ENCODE measurements at places on chromosomes 5 and 9. TPM values are rescaled to one million over a fixed set of nuclear protein-coding genes. Genes with fewer than 3 reads are reported as not detected.
A peak's percentile ranks its signal among the peaks of the same experiment; 100 is the strongest.

Gene PAEP
- total RNA-seq, result not detected

Gene CORO2A
- 13.1 TPM for total RNA-seq

DNA sequence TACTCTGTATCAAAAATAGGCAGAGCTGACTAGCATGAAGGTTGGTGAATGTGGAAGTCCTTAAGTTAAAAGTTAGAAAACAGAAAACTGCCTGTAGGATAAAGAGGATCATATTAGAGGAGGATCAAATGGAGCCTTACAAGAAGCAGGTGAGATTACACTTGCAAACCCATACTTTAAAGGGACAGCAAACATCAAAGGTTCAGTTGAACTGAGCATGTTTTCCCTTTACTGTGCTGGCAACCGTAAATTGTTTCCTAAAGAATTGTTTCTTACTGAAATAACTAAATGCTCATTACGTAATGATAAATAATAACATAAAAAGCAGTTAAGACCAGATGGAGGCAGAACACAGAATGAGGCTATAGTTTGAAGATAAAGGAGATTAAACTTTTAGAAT is 465.3 kb upstream of the FTMT start:
- no peak for DNase-seq

DNA sequence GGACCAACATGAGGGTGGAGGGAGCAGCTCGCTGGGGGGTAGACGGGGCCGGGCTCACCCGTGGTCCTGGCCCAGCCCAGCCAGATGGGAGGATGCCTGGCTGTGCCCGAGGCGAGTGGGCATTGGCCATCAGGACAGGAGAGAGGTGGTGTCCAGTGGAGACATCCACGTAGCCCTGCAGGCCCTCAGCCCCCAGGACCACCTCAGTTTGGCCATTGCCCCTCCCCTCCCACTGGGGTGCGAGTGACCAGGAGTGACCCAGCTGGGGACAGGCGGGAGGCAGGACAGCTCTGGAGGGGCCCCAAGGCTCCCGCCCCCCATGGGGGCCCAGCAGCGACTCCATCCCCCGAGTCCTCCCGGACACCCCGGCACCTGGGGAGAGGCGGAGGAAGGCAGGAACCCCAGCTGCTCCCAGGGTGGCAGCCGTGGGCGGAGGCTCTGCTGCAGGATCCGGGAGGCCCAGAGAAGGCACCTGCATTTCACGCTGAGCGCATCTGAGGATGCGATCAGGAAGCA is 8.3 kb downstream of the NOXA1 start:
- DNase-seq, result no peak

GRCh38 chr5:111993242-111993641 is 236.2 kb upstream of the NREP start:
- no peak for DNase-seq

GRCh38 chr5:134420343-134420742 is 8.7 kb upstream of the CDKN2AIPNL start:
- no peak for DNase-seq

Gene SECISBP2
- 41.6 TPM for total RNA-seq

Gene PPP2R2B
- 0.70 TPM for total RNA-seq

Gene UBQLN1
- 79.0 TPM for total RNA-seq

Gene WDR31
- 1.4 TPM for total RNA-seq

Gene PCDHGA3
- not detected for total RNA-seq

Gene LCN9
- not detected for total RNA-seq

- DNase-seq, result peak; percentile 85
Measured at GRCh38 chr5:151094030-151094851, 13.4 kb upstream of the TNIP1 start.

DNA sequence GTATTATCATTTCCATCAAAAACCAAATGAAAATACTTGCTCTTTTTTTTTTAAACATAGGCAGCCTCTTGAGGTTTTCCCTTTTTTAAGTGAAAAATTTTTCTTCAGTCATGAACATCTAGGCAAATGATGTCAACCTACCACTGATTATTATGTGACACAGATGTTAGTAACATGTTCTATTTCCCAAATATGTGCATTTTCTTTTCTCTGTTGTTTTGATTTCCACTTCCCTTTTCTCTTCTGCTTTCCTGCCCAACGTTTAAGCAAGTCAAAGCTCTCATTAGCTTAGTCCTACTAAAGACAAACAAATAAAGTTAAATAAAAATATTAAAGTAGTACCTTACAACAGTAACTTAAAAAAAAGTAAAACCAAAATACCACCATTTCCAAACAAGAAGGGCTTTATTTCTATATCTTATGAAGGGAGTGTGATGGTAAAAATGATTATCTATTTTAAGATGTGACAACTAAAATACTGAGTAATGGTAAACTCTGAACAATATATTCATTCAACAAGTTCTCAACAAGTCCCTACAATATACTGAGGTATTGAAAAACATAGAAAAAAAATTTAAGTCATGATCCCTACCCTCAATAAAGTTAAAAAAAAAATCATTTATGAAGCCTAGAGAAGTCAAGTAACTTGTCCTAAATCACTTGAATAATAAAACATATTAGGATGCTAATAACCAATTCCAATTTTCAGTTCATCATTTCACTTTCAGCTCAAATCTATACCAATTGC is 9.4 kb downstream of the SLC38A9 start:
- no peak for DNase-seq

GRCh38 chr9:15048772-15049171 is 138.5 kb upstream of the FREM1 start:
- no peak for DNase-seq

DNA sequence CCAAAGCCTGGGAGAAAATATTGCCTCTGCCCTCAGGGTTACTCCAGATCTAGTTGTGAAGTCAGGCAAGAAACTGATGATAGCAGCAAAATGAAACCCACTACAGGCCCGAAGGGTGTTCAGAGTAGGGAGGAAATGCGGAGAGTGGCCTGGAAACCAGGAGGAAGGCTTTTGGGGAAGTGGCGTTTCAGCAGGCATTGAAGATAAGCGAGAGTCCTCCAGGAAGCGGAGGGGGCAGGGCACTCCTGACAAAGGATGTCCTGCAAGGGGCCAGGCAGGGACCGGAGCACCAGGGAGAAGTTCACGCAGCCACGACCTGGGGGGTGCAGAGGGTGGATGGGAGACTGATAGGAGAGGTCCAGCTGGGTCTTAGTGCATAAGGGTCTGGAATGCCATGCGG is 7.8 kb upstream of the FOXI1 start:
- no peak for DNase-seq

Gene HTR1A
- not detected for total RNA-seq

GRCh38 chr9:20314981-20315380 is 307.3 kb downstream of the MLLT3 start:
- DNase-seq, result no peak

Gene ACTBL2
- not detected for total RNA-seq

Gene PCDHA1
- not detected for total RNA-seq

DNA sequence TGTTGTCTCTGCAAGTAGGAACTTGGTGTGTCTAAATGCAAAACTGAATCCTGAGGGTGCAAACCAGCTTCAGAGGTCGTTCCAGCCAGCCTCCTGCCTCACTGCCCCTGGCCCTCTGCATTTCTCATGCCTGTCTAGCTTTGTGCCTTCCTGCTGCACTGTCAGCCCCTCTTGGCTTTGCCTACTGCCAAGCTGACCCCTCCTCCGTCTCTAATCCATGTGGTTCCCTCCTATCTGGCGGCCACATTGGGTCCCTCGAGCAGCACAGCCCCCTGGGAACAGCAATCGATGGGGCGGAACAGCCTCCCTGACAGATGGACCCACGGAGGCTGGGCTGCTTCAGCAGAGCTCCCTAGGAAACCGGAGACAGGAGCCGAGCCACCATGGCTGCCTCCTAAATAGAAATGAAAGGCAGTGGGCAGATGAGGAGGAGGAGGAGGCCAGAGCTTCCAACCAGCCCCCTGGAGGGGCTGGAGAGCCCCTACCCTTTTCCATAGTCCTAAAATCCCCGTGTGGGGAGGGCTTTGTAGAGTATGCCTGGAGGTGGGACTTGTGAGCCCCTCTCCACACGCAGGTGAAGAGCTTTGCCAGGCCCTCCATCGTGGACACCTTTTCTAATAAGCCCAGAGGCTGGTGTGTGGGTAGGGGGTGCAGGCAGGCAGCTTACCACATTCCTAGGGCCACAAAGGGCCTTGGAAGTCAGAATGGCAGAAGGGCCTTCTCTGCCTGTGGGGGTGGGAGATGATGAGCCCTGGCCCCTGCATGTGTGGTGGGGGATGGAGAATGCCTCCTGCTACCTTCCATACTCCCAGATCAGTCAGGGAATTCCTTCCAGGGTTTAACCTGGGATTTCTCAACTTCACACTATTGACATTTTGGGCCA is 9.2 kb upstream of the CXXC5 start:
- DNase-seq, result no peak

DNA sequence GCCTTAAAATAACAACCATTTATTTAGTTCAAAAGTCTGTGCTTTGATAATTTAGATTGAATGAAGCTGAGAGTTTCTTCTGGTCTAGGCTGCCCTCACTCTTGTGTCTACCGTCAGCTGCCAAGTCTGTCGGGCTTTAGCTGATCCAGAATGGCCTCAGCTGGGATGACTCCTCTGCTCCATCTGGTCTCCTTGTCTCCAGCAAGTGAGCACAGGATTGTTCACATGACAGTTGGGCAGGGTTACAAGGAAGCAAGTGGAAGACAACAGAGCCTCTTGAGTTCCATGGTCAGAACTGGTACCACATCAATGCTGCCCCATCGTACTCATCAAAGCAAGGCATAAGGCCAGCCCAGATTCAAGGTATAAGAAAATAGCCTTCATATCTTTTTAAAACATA is 9.0 kb downstream of the HTR1A start:
- no peak for DNase-seq

- no peak for DNase-seq
Measured at GRCh38 chr9:128106940-128107467, 20.5 kb downstream of the PTGES2 start.

DNA sequence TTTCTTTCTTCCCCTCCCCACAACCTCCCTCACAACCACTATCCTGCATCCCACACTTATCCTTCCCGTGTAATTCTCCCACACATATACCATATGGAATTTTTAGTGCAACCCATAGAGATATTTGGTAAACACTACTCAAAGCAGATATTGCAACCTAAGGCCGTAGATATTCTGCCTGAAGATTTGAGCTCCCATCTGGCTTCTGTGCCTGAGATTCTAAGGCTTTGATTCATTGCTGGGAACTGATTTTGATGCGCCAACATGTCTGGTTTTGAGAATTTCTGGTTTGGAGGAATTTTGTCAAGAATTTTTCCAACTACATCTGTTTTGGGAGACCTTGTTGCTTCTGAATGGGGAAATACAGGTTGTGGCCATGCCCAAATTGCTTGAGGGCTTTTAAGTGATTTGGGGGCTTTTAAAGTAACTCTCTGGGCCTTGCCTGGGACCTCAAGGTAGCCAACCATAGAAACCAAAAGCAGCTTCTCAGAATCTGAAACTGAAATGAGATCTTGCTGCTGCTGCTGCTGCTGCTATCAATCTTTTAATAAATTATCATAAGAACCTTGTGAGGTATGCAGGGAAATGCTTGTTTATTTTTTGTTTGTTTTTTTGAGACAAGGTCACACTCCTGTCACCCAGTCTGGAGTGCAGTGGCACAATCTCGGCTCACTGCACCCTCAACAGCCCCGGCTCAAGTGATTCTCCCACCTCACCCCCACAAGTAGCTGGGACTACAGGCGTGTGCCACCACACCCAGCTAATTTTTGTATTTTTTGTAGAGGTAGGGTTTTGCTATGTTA is 36.2 kb downstream of the PLAC8L1 start:
- DNase-seq, result no peak

- DNase-seq, result no peak
Measured at GRCh38 chr5:96408210-96408777, 24.8 kb downstream of the PCSK1 start.

- DNase-seq, result no peak
Measured at GRCh38 chr5:133714161-133714915, 102.0 kb upstream of the FSTL4 start.

GRCh38 chr5:29089591-29090130 is 2051.3 kb upstream of the CDH9 start:
- DNase-seq, result no peak

Gene PRKACG
- total RNA-seq, result not detected

DNA sequence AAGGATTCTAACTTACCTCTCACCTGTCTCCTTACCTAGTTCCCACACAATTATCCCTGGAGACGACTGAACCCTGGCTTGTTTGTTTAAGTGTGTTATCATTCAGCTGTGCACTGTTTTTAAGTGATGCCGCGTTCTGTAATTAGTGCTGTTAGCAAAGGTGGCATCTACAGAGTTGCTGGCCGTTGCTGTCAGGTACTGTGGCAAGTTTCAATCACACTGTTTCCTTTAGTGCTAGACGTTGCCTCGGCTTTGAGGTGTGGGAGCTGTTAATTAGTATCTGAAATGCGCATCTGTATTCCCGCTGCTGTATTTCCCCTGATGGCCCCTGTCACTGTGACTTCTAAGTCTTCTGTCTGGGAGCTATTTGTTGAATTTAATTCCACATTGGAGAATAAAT is 193.8 kb upstream of the GAS1 start:
- no peak for DNase-seq

DNA sequence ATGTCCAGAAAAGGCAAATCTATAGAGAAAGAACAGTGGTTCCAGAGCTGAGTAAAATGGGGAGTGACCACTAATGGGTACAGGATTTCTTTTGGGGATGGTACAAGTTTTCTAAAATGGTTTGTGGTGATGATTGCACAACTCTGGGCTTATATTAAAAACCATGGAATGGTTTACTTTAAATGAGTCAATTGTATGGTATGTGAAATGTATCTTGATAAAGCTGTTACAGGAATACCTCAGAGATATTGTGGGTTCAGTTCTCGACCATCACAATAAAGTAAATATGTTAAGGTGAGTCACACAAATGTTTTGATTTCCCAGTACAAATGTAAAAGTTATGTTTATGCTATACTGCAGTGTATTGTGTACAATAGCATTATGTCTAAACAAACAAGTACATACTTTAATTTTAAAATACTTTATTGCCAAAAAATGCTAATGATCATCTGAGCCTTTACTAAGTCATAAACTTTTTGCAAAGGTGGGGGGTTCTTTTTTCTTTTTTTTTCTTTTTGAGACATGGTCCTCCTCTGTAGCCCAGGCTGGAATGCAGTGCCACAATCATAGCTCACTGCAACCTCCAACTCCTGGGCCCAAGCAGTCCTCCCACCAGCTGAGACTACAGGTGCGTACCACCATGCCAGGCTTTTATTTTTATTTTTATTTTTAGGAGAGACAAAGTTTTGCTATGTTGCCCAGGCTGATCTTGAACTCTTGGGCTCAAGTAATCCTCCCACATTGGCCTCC is 65.9 kb downstream of the SHOC1 start:
- no peak for DNase-seq

DNA sequence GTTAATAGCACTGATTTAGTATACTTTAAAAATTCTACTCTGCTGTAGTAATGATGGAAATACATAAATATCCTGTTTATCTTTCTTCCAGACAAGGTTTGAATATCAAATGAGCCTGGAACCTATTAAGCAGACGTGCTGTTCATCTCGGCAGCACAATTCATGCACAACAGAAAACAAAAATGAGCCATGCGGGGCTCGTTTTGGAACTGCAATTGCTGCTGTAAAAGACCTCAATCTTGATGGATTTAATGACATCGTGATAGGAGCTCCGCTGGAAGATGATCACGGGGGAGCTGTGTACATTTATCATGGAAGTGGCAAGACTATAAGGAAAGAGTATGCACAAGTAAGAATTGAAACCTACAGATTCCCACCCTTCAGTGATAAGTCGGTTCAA is 79.1 kb upstream of the ITGA2 start:
- no peak for DNase-seq

GRCh38 chr5:43123887-43124286 is 3.2 kb downstream of the ZNF131 start:
- no peak for DNase-seq
